ENCODE measurements at places on chromosomes 6 and 20.

DNA sequence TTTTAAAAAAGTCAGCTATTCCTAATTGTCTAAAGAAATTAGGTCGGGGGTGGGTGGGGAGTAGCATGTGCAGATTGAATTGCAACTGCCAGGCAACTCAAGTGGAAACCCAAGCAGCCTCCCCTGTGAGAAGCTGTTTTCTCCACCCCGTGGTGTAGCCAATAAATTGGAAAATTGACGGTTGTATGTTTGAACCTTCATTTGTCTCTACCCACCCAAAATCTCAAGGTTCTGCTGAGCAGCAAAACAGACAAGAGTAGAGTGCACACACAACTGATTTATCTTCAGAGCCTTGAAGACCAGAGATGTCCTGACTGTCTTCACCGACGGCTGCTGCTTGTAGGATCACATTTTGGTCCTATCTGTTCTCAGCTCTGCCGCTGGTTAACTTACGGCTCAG, 88.5 kb downstream of the DTD1 start:
- no peak for DNase-seq

DNA sequence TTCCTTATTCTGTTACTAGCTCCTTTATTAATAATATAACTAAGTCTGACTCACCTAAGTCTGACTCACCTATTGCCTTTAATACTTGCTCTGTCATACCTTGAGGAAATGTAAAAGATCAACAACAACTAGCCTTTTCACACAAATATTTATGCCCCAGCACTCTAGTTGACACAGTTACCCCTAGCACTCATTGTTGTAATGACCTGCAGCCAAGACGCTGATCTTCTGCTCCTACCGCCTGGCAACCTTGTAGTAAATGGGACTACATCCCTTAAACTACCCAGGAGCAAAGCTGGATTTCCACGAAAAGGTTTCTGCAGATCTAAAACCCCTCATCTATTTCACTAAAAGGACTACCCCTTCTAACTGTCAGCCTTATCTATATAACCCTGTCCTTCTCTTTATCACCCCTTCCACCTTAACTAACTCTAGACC, 90.0 kb downstream of the PLG start:
- DNase-seq: no peak

DNA sequence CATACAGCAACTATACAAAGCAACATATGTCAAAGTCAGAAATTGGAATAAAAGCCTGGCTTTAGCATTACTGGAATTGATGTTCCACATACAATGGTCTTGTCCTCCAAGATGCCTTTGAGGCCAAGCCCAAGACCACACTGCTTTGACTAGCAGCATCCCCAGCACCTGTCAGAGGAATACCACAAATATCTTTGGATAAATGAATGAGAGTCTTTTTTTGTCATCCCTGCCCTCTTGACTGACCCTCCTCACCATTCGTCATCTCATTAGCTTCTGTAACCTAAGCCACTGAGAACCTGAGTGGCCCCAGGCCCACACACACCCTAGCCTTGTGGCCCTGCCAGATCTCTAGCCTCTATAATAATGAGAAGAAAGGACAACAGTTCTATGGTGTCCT, 48.5 kb downstream of the TNFRSF21 start:
- no peak for DNase-seq

DNA sequence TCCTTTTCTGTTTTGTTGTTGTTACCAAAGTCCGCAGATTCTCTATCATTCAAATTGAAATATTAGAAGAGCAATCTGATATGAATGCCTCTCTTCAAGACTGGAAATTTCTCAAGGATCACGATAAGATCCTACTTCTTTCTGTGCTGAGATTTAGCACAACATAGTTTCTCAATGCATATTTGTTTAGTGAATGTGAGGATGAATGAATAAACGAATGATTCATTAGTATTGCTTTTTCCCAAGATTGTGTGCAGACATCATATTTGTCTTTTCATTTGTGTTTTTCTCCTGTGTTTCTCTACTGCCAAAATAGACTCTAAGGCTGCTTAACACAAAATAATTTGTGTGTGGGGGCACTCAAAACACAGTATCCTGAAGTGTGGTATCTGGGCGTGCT, 862.7 kb upstream of the MAP3K7 start:
- DNase-seq: no peak

GRCh38 chr6:150202404-150202803, 59.6 kb downstream of the PPP1R14C start:
- no peak for DNase-seq
